Stimulated activated CD4-positive, alpha-beta T cell treated with anti-CD3 and anti-CD28 coated beads, TNF-alpha, amount 100 ng/mL, for 4 hours (primary cell): ENCODE measurements at places on chromosomes 7 and 10.

- DNase-seq = no peak
Measured at GRCh38 chr10:68163735-68164134, 54.4 kb downstream of the MYPN start.

- no peak for DNase-seq
Measured at GRCh38 chr10:7665767-7666166, 999 bp downstream of the ITIH5 start.

- DNase-seq = no peak
Measured at GRCh38 chr7:55642266-55642665, 70.0 kb upstream of the VOPP1 start.

DNA sequence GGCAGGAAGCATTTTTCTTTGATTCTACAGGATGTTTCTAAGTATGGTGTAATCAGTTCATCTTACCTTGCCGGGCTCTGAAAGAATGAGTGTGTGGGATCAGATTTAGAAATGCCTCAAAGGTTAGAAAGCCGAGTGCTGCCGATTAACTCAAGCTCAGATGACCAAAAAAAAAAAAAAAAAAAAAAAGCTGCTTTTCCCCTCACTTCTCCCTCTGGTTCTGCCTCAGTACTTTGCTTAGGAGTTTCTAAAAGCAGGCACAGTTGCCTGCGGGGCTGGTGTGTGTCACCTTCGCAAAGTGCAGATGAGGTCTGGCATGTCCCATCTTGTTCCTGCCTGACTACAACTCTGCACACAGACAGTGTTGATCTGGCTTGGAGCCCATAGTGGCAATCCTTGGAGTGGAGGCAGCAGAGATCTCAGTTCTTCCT is 47.0 kb downstream of the KIAA1217 start:
- DNase-seq = no peak

GRCh38 chr7:92889081-92889480 is 52.7 kb upstream of the CDK6 start:
- DNase-seq = no peak

- DNase-seq = no peak
Measured at GRCh38 chr10:106793617-106794016, 370.9 kb downstream of the SORCS1 start.

- no peak for DNase-seq
Measured at GRCh38 chr7:122056977-122057376, 87.1 kb downstream of the AASS start.

GRCh38 chr7:111528331-111528730 is 34.0 kb downstream of the IMMP2L start:
- DNase-seq = no peak

DNA sequence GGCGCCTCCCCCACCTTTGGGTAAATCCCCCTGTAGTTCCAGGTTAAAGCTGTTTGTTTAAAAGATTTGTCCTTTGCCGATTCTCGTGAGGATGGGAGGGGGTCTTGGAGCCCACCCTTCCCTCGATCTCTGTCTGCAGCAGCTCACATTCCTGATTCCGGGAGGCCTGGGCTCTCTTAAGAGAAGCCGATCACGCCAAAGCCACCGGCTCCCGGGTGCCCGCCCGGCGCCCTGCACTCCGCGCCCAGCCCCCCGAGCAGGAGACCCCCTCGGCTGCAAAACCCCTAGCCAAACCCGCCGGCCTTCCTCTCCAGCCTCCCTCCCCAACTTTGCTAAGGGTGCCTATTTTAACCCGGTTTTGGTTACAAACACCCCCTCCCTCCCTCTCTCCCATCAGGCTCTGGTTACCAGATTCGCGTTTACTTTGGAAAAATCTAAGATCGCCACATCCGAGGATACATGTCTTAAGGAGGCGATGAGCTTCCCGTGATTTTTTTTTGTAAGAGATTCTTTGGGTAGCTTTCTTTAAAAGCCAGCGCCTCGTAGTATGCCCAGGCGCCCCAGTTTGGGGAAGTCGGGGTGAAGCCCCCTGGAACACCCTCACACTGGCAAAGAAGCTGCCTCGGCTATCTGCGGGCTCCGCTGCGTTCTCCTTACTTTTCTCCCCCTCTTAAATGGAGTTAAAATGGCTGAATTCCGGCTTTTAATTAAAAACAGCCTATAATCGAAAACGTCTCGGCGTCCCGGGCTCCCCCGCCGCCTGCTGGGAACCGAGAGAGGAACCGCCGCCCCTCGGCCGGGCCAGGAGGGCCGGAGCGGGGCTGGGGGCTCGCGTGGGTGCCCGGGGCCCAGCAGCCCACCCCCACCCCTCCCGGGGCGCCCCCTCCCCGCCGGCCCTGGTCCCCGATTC is 983 bp downstream of the TNRC18 start:
- no peak for DNase-seq

DNA sequence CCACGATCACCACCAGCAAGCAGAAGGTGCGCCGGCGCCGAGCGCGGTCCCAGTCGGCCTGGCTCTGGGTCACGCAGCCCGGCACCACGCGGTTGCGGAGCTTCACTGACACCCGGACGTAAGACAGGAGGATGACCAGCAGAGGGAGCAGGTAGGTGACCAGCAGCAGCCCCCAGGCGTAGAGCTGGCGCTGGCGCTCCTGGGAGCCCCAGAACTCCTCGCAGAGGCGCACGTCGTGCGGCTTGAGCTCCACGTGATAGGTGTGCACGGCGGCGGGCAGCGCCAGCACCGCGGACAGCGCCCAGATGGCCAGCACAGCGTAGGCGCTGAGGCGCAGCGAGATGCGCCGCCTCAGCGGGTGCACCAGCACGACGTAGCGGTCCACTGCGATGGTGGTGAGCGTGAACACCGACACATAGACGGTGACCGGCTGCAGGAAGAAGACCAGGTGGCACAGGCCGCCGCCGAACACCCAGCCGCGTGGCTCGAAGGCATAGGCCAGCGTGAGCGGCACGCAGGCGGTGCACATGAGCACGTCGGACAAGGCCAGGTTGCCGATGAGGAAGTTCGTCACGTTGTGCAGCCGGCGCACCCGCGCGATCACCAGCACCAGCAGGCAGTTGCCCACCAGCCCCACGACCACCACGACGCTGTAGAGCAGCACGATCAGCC is 920 bp downstream of the PRLHR start:
- peak; percentile 3 for DNase-seq

DNA sequence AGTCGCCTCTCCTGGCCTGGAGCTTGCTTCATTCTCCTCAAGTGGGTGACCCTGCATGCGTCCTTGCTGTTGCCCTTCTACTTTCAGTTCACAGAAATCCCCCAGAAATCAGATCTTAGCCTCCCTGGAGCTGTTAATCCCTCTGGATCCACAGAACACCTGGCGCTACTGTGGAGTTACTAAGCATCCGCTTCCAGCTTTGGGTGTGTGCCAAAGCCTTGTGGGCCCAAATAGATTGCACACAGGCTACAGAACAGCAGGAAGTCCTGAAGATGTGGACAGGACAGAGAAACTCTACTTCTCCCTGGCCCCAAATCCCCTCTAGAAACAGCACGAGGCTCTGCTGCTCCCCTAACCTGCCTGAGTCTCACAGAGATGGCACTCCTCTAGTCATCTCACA is 36.6 kb upstream of the PDLIM1 start:
- DNase-seq = no peak

GRCh38 chr7:102128303-102128702 is 158.4 kb upstream of the SH2B2 start:
- DNase-seq = no peak

GRCh38 chr7:55507743-55508142 is 64.6 kb downstream of the VOPP1 start:
- DNase-seq = no peak

- no peak for DNase-seq
Measured at GRCh38 chr10:125146791-125147579, 13.4 kb downstream of the CTBP2 start.

DNA sequence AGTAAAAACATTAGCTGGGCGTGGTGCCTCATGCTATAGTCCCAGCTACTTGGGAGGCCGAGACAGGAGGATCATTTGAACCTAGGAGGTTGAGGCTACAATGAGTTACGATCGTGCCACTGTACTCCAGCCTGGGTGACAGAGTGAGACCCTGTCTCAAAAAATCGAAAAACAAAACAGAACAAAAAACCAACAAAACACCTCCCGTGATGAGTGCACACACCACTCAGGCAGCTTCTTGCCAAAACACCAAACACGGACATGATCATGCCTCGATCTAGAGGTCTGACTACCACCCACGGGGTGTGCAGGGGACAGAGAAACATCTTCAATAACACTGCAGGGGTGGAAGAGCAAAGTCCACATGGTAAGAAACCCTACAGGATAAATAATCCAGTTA is 44.4 kb downstream of the AMZ1 start:
- DNase-seq = no peak

- DNase-seq = no peak
Measured at GRCh38 chr7:94170836-94171235, 166.7 kb upstream of the BET1 start.

- no peak for DNase-seq
Measured at GRCh38 chr10:131695496-131696165, 205.2 kb upstream of the PPP2R2D start.

DNA sequence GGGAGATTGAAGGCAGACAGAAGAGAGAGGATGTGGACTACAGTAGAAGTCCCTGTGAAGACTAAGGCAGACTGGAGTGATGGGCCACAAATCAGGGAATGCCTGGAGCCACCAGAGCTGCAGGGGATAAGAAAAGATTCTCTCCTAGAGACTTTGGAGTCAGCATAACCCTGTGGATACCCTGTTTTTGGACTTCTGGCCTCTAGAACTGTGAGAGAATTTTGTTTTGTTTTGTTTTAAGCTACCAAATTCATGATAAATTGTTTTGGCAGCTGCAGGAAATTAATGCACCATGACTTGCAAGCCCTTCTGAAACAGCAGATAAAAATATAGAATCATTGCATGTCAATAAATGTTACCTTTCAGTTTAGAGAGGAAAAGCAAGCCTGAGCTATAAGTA is 41.3 kb downstream of the INHBA start:
- no peak for DNase-seq

DNA sequence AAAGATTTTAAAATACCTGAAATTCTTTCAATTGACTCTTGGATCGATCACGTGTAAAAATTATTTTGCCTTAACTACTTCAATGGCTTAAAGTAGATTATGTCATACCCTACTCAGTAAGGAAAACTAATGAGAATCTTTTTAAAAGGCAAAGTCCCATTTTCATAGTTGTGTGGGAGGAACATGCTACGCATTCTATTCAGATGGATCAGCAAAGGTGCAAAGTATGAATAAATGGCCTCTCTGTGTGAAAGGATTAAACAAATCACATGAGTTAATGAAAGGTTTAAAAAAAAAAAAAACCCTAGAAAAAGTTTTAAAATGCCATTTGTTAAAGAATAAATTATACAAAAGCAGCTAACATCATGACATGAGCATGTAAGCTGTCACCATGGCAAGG is 77.1 kb downstream of the ENO4 start:
- no peak for DNase-seq

DNA sequence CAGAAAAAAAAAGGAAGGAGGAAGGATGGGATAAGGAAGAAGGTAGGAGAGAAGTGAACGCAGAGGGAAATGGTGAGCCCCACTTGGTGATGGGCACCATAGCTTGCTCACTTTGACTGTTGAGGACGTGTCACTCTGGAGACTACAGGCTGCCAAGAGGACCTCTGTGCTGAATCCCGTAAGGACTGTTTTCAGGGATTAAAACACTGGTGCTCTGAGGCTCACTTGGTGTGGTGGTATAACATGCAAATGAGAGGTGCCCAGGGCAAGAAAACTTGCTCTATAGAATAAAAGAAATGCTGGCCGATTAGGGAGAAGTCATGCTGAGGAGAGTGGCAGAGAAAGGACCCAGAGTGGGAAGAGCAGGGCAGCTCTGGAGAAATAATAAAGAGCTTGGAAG is 5.3 kb upstream of the IL2RA start:
- DNase-seq = no peak

DNA sequence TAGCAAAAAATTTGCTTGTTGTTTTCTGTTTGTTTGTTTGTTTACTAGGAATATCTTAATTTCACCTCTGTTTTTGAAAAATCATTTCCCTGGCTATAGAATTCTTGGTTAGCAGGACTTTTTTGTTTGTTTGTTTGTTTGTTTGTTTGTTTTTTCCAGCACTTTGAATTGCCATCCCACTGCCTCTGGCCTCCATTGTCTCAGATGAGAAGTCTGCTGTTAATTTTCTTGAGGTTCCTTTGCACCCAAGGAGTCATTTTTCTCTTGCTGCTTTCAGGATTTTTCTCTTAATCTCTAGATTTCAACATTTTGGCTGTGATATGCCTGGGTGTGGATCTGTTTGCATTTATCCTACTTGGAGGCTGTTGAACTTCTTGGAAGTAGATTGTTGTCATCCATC is 105.7 kb downstream of the FOXL3 start:
- DNase-seq = no peak

GRCh38 chr7:500521-501420 is 18.9 kb downstream of the PDGFA start:
- no peak for DNase-seq

GRCh38 chr7:25399000-25399750 is 170.9 kb upstream of the NPVF start:
- DNase-seq = no peak

DNA sequence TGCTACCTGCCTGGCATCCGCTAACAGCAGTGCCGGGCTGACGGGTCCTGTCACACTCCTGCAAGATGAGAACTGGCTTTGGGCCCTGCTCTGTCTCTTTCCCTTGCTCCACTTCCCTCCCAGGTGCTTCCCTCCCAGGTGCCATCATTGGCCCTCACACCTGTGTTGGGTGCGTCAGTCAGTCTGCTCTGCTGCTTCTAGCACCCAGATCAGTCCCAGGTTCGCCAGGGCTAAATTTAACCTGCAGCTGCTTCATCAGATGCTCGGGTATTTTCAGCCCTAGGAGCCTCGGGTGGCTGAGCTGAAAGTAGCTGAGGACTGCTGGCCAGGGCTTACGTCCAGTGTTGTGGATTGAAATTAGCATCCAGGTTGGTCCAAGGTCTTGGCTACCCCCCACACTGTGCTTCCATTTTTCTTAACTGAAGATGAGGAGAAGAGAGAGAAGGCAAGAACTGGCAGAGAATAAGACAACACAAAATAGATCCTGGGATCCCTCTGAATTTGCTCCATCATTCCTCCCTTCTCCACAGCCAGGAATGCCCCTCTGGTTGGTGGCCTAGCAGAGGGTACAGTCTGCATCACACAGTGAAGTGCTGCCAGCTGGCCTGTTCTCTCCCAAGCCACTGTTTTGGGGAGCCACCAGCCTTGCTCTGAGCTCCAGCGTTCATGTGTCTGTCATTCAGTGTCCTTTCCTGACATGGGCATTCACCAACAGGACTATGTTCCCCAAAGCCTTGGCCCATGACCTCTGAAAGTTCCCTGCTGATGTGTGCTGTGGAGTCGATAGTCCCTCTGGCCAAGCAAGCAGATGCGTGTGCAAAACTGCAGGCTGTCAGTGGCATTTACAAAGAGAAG is 65.9 kb upstream of the SYPL1 start:
- DNase-seq = no peak
